ENCODE measurements at places on chromosomes 7 and 10.
A peak's percentile ranks its signal among the peaks of the same experiment; 100 is the strongest.

DNA sequence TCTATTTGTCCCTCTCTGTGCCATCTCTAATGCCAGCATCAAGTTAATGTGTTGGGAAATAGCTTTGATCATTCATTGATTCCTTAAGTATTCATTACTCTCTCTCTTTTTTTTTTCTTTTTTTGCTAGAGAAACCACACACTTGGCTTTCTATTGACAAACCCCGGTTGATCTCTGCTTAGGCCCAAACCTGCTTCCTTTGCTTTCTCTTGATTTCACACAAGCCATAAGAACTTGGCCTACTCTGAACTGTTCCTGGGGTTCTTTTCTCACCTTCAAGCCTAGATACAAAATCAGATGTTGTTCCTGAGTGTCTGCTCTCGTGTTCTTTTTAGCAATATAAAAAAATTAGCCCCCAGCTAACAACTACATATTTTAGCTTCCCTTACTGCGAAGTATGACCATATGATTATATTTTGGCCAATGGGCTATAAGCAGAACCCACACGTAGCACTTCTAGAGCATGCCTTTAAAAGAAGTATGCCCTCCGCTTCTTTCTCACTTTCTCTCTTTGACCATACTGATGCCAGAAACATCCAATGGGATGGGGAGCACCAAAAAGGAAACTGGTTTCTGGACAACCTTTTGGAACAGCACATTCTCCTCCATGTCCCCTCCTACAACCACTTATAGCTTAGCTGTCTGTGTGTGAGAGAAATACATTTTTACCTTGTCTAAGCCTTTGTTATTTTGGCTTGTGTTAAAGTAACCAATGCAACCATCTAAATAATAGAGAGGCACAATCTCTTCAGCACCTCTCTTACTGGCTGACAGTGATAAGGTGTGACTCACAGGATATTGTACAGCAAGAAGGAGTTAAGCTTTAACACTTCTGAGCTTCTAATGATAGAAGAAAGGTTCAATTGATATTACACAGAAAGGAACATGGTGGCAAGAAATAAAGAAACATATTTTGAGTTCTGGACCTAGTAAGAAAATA lies 96.6 kb upstream of the LRRN3 start:
- no peak for DNase-seq

- no peak for DNase-seq
Measured at GRCh38 chr7:30466266-30466665, 12.3 kb downstream of the NOD1 start.

GRCh38 chr7:74283858-74284447 lies 5.3 kb upstream of the CLIP2 start:
- DNase-seq = no peak

DNA sequence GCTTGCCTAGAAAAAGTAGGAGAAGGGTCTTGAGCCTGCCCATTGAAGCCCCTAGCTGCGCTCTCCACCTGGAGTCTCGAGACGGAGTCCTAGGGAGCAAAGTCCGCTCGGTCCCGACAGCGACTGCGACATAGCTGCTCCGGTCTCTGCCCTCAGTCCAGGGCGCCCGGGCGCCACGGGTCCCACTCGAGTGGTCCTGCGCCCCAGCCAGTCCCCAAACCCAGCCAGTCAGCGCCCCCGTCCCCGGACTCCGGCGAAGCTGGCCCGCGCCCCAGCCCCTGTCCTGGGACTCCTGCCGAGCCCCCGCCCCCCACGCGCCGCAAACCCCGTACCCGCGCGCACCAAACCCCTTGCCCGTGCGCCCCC lies 490 bp downstream of the TNS3 start:
- peak; percentile 79 for DNase-seq

DNA sequence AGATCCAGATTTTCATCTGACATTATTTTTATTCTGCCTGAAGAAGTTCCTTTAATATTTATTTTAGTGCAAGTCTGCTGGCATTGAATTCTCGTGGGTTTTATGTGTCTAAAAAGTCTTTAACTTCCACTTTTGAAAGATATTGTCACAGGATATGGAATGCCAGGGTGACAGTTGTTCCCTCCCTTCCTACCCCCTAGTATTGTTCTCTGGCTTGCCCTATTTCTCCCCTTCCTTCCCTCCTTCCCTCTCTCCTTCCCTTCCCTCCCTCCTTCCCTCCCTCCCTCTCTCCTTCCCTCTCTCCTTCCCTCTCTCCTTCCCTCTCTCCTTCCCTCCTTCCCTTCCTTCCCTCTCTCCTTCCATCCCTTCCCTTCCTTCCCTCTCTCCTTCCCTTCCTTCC lies 14.9 kb downstream of the OLAH start:
- DNase-seq = no peak

- DNase-seq = no peak
Measured at GRCh38 chr10:62386356-62387320, 12.5 kb downstream of the ZNF365 start.

- no peak for DNase-seq
Measured at GRCh38 chr7:77783545-77783944, 14.7 kb downstream of the TMEM60 start.

- no peak for DNase-seq
Measured at GRCh38 chr7:17046666-17047065, 164.9 kb upstream of the AGR3 start.

GRCh38 chr7:4486907-4487306 lies 195.2 kb upstream of the FOXK1 start:
- no peak for DNase-seq

- DNase-seq = no peak
Measured at GRCh38 chr10:18229826-18230225, 89.6 kb downstream of the CACNB2 start.

GRCh38 chr7:144527051-144527471 lies 123.6 kb upstream of the NOBOX start:
- DNase-seq = no peak

DNA sequence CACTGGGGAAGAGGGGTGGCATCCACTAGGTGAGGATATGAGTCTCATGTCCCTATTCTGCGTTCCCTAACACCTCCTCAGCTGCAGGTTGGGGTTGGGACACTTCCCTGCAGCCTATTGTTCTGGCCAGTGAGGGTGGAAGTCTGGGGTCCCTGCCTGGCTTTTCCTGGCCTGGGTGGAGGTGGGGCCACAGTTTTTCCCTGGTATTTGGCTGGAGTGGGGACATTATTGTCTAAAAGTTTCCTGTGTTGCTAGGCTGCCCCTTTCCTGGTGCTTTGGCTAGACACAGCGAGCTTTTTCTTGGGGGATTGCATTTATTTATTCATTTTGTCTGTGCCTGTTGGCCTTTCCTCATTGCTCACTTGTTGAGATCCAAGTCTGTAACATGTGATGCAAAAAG lies 559.5 kb upstream of the IGFBP3 start:
- no peak for DNase-seq

DNA sequence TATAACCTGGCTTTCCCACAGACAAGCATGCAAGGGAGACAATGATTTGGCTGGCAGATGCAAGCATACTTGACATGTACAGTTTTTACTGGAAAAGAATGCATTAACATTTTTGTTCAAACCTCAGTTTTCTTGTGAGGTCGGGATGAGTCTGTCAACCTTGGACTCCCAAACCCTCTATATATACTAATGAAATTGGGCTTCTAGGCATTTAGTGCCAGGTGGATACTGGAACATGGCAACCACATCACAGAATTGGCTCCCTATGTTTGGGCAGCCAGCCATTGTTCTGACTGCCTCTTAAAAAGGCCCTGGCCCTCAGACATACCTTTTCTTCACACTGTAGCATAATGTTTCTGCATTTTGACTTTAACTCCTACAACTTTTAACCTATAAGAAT lies 39.1 kb downstream of the CDK6 start:
- no peak for DNase-seq

- DNase-seq = no peak
Measured at GRCh38 chr10:87615856-87616255, 43.8 kb upstream of the PAPSS2 start.

- DNase-seq = peak; percentile 99
Measured at GRCh38 chr10:131900350-131901152, at the start of gene PPP2R2D. Gene PPP2R2D, plus strand, starts transcription at chr10:131901008. Its CDS starts 141 bp downstream, at chr10:131901149.

DNA sequence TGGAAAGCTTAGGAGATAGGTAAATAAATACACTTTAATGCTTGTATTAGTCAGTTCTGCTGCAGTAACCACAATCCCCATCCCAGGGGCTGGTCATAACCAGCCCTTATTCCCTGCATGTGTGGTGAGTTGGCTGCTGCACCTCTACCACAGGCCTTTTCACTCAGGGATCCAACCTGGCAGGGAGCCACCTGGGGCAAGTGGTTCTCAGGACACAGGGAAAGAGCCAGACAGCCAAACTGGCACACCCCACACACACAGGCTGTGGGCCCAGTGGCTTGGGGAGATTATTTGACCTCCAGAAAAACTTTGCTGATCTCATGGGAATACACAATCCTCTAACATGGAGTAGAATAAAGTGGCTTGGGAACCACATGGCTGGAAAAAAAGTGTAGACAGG lies 400.0 kb upstream of the RNF32 start:
- DNase-seq = no peak

- DNase-seq = no peak
Measured at GRCh38 chr10:79245539-79246208, 101.6 kb upstream of the PPIF start.

DNA sequence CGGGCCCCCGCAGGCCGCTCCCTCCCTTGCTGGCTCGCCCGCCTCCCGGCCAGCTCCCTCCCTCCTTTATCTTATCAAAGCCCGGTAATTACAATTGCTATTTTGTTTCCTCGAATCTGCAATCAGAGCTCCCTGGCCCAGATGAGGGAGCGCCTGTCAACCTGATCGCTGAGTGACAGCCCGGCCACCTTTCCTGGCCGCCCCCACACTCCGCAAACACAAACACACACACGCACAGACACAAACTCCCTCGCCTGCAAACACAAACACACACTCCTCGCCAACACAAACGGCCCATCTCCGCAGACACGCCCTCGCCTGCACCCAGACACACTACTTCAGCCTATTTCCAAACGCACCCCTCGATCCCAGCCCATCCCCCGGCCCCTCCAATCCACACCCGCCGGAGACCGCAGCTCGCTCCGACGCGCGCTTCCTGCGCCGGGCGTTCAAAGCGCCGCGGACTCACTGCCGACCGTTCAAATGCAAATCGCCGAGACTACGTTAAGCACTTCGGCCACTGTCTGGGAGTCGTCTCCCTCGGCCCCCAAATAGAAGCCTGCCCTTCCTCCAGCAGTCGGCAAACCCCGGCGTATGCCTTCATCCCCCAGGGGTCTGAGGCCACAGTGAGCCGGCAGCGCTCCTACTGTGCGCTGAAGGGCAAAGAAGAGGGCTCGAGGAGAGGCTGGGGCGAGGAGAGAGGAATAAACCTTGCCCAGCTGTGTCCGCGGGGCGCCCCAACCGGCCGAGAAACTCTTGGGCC lies 3.0 kb upstream of the FGF8 start:
- peak; percentile 93 for DNase-seq

DNA sequence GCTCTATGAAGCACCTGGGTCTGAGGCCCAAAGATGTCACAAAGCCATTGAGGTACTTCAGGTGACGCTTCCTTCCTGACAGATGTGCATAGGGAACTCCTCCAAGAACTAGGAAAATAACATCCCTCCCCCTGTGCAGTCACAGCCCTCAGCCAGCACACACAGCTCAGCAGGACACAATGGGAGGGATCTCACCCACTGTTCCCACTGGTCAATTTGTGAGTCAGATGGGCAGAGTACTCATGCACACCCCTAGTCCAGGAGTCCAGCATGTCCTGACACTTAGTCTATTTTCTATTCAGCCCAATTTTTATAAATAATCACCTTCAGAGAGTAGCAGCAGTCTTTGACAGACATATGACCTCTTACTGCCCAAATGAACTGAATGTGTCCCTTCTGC lies 60.7 kb upstream of the PFKP start:
- no peak for DNase-seq

DNA sequence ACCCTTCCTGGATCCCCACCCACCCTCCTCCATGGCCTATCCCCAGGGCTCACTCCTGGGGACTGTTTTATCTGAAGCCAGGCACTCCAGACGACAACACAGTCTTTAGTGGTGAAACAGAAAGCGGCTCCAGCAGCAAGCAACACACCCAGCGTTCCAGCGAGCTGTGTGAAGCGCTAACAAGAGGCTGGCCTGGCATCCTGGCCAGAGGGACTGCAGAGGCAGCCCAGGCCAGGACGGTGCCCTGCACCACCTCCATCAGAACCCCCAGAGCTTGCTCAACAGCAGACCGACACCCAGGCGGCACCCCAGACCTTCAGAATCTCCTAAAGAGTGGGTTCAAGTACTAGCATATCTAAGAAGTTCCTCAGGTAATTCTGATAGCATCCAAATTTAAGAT lies 2.0 kb upstream of the CPXM2 start:
- no peak for DNase-seq

DNA sequence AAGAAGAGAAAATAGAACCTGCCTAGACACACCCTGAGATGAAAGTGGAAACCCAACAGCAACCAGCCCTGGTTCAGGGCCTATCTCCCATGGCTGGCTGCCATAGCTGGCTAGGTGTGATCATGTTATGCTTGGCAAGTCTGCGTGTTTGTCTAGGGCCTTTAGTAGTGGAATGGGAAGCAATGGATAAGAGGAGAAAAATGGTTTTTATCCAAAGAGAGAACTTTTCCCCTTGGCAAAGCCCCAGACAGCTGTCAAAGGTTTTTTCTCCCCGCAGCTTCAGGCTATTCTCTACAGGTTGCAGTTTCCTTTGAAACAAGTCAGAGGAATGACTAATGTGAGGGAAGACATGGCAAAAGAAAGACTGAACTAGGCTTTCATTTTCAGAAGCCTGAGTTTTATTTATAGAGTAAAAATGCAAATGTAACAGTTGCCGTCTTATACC lies 161.5 kb downstream of the SEMA3D start:
- no peak for DNase-seq

DNA sequence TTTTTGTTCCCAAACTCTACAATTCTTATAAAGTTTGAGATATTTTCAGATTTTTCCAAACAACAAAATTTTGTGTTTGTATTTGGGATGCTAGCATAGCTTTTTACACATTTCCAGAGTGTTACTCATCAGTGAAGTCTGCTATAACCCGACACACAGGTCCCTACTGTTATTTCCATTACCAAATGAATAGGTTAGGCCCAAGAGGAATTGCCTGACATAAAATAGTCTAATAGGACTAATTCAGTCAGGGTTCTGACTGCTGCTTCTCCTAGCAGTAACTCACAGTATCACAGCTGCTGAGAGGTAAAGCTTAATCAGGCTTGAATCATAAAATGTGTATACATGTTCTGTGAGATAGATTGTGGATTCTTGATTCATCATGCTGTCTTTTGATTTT lies 49.1 kb upstream of the STRIP2 start:
- no peak for DNase-seq

GRCh38 chr7:31458203-31458602 lies 55.7 kb upstream of the ITPRID1 start:
- DNase-seq = no peak

DNA sequence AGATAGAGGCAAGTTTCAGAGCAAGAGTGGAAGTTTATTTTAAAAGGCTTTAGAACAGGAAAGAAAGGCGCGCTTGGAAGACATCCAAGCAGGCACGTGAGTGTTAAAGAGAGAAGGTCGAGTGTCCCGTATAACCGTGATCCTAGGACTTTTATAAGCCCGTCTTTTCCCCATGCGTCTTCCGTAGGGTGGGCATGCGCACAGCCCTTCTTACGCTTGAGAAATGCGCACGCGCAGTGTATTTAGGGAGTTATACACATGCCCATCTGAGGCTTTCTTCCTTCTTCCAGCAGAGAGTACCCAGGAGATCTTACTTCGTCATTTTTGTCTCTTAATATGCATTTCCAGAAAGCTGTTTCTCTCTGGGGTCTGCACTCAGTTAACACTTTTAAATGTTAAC lies 52.4 kb downstream of the CALD1 start:
- no peak for DNase-seq

All from H7 (cell line).